ENCODE measurements at places on chromosomes 11 and 22.

DNA sequence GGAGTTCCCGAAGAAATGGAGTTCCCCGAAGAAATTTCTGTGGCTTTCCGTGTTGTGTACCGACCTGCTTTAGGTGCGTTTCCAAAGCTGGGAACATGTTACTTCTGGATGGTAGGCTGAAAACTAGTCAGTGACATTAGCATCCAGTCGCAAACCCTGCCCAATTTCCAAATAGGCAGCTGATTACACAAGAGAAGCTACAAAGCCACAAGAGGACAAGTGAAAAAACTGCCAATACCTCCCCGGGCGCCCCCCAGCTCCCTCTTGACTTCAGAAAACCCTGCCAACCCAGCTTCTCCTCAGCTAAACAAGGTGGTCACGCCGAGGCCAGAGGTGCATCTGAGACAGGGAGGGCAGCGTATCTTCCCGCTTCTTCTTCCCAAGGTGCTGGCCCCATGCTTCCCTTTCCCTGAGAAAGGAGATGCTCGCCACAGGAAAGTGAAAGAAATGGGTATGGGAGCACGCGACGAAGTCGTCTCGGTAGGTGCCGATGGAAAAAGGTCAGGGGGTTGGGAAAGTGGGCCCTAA, 551 bp downstream of the AGBL2 start:
- no peak for DNase-seq

DNA sequence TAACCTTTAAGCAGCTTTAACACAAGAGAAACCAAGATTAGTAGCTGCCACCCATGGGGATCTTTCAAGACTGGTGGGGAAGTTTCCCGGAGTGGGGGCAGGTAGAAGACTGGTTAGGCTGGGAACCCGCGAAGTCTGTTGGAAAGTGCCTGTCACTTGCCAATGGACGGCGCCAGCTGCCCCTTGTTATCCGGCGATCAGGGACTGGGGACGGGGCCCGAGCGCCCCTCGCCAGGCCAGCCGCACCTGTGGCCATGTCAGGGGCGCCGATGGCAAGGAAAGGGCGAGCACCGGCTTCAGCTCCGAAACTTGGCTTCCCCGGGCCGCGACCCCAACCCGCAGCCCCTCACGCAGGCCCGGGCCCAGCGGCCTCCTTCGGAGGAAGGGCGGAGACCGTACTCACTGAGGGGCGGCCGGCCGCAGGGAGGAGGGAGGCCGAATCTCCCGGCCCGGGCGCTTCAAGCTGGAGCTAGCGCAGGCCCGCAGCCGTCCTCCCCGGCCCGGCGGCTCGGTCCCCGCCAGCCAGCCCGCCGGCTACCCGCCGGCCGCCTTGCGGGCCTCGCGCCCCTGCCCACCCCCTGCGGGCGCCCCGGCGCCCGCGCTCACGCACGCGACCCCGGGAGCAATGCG, 539 bp downstream of the EIF4ENIF1 start:
- no peak for DNase-seq

DNA sequence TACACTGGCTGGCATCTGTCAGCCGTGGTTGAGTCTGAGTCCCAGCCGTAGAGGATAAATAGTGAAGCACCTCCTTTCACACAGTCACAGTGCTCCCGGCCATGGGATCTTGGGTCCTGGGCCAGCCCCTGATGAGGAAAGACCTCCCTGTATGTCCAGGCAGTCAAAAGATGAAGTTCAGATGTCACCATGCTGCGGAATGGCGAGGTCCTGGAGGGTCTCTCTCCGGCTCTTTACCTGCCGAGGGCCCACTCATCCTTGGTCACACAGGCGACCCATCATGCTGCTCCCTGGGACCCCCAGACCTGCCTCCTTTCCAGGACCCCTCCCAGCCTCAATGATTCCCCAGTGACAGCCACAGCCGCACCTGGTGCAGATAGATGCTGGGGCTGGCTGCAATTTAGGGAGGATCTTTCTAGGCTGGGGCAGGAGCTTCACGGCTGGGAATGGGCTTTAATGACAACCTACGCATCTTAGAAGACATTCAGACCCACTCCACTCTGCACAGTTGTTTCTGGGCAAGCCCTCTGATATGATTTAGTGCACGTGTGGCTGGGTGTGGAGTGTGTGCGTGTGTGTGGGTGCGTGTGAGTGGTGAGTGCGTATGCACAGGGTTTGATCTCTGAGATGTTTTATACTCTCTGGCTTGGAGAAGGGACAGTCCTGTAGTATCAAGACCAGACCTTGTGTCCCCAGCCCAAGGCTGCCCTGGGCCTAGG, 79.7 kb downstream of the FBLN1 start:
- no peak for DNase-seq

DNA sequence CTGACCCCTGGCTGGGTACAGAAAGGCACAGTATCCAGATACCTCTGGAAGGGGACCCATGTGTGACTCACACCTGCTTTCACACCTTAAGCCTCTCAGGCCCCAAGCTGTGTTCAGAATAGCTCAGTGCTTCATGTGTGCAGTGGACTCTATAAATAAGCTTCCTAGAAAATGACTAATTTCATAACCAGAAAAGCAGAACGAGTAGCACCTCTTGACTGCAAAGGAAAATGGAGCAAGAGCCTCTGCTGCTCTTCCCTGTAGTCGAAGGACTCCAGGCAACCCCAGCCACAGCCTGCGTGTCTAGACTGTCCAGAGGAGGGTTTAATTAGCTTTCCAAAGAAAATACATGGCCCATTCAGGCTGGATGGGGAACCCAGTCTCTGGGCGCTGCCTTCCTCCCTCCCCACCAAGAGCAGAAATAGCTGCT, 23.1 kb downstream of the PTPN5 start:
- DNase-seq = no peak

- DNase-seq = no peak
Measured at GRCh38 chr11:125156346-125157117, 8.0 kb upstream of the PKNOX2 start.

DNA sequence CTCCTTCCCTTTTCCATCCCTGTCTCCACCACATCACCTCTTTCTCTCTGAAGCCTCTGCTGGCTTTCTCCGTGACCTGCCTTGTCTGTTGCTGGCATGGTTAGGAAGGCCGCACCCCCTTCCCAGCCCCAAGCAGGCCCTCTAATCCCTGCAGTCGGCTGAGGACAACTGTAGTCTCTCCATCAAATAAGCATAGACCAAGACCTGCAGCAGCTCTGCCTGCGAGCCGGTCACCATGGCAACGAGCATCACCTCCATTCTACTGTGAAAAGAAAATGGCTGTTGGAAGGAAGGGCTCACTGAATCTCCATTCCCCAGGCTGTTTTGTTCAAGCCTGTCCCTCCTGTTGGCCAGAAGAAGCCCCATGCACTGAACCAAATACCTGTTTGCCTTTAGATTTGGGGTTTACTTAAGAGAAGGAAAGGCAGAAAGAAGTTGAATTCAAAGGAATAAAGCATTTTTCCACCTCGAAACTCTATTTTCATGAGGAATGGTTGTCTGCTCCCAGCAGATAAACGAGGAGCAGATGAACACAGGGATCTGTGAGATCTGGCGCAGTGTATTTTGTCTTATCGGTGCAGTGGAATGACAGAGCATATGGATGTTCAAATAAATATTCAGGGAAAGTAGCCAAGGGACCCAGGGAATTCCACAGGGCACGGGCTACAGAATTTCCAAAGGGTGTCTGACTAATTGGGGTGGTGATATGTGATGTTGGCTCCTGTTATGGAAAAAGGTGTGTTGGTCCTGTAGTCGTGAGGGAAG, 113.1 kb upstream of the TTC12 start:
- peak; percentile 25 for DNase-seq

DNA sequence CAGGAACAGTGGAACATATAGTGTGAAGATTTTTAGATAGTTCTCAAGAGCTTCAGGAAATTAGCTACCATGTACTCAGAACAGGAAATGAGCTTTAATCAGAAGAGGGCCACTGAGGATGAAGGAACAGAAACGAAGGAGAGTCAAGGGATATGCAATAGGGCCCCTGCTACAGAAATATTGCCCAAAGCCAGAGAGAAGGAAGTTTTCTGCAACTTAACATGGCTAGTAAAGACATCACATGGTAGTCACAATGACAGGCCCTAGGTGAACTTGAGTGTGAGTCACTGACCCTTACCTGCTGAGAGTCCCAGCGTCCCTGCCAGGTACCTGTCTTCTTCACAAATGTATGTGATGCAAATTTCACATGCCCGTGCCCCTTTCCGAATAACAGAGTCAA, 25.2 kb upstream of the CARD16 start:
- DNase-seq = no peak

GRCh38 chr11:72524711-72525110, 90.4 kb upstream of the CLPB start:
- DNase-seq = no peak

DNA sequence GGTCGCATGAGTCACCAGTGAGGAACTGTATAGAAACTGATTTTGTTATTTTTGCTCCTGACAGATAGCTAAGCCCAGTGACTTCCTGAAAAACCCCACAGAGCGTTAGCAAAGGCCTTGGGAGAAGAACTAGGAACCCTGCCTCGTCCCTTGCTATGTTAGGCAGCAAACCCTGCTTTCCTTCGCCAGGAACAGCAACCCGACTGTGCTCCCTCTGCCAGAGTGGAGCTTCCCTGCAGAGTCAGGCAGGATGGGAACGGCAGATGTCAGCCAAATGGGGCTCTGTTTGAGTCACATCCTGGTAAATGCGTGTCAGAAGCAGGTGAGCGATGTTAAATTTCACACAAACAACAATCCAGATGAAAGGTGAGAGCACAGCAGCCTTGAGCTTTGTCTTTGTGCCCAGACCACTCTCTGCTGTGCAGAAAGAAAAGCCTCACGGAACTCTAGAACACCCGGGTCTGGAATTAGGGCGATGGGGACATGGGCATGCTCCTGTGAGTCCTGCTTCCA, 186.6 kb downstream of the ADAMTS15 start:
- peak; percentile 12 for DNase-seq

DNA sequence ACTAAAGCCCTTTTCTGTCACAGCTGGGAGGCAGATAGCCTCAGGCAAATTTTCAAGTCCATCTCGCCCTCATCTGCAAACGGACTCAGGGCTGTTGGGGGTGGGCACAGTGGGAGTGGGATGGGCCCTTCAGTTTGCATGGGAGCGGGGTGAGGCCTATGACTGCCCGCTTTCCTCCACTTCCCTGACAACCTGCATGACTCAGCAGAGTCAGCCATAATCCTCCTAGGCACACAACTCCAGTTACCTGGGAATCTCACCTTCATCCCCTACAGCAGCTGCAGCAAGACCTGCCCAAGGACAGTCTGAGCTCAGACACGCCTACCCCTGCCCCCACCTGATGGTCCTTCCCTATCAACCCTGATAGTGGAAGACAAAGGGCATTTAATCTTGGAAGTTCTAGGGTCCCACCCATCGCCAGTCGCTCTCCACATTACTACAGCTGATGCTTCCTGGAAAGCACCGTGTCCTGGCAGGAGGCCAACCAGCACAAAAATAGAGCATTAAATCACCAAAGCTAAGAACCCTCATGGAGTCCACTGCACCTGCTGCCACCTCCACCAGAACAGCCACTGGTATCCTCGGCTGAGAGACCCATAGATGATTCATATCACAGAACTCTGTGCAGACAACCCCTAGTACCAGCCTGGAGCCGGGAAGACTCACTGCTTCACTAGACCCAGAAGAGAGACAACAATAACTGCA, 319.3 kb downstream of the DCDC1 start:
- DNase-seq = no peak

GRCh38 chr11:112922606-112923005, 38.6 kb upstream of the NCAM1 start:
- no peak for DNase-seq

DNA sequence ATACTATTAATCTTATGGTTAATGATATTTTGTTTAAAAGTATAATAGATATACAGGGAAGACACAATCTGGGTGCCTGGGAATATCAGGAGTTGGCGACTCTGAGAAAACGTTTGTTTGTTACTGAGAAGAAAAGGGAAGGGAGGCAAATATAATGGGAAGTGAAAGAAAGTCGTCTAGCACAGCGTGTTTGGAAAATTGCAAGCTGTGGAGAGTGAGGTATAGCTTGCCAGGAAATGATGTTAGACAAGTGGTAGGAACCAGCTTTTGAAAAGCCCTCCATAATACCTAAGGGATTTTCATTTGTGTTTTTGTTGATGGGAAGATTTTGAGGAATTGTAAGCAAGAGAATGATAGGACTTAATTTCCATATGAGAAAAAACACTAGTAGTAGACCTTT, 322.2 kb downstream of the LUZP2 start:
- no peak for DNase-seq

GRCh38 chr11:102325088-102325487, 7.8 kb downstream of the BIRC3 start:
- no peak for DNase-seq

DNA sequence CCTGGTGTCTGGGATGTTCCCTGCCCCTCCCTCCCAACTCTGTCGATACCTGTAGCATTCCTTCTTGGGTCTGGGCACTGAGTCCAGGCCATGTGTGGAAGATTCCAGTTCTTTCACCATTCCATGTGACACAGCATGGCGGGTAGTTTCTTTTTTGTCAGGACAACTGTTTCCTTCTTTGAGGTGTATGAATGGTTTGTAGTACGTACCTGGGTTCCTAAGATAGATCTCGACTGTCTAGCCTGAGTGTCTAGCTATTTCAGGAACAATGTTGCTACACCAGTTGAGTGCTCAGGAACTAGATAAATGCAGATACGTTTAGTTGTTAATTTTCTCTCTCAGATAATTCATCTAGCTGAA, 43.3 kb downstream of the TNRC6B start:
- DNase-seq = no peak

DNA sequence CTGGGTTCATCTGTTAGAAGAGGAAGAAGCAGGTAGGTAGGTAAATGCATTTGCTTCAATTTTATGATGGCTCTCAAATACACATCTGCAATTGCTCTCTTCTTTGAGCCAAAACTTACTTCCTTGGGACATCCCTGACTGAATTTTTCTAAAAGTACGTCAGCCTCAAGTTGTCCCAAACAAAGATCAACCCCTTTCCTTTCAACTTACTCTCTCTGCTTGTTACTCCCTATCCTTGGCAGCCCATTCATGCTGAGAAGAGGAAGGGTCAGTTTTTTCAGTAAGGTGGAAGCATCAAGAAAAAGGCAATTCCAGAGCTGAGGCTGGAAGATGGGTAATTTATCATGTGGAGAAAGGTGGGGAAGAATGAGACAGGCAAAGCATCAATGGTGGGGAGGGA, 111.2 kb downstream of the LRRC32 start:
- no peak for DNase-seq

DNA sequence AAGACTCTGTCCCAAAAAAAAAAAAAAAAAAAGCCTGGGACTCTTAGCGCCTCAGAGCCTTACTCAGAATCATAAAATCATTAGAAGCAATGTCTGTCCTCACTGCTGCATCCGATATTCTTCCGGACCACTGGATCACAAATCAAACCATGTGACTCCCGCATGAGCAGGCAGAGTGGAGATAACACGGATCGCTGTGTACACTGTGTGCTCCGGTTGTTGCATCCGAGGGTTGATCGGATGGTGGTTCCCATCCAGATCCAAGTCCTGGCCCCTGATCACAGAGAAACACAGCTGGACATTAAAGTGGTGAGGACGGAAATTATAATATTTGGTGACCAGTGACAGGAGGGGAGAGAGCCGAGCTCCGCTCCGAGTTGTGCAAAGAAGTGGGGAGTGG, 9.7 kb upstream of the TXNRD2 start:
- no peak for DNase-seq

GRCh38 chr11:64742889-64743590, 902 bp downstream of the RASGRP2 start:
- DNase-seq = no peak
